ENCODE measurements at places on chromosomes 7 and 10.

DNA sequence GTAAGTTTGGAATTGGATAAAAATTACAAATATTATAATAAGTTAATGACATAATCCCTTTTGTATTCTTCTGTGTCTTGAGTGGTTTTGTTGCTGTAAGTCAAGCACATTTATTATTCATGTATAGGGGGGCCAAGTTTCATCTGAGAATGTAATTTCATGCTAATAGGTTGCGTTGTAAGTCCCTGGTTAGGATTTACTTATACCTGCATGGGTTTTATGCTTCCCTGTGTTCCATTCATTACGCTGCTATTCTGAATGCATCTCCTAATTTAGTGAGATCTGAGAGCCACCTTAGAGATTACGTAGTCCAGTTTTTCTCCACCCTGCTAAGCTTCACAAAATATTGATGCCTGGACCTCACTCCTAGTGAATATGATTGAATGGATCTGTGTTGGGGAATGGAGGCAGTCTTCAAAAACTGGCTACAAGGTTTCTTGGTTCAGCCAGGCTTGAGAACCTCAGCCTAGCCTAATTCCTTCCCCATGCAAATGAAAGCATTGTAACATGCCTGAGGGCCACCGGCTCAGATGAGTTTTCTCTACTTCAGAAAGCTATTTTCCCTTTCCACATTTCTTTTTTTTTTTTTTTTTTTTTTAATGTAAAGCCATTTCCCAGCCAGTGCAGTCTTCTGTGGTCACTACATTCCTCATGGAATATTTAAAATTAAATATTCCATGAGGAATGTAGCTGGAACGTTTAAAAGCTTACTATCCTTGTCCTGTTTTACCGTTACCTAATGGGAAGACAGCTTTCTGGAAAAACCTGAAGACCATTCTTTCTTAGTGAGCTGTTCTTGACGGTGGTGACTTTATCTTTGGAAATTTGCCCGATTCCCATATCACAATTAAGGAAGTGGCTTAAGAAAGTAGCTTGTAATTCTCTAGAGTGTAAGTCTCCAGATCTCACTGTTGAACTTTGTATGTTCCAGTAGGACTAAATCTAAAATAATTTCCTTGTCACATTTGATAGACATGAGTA, 16.0 kb downstream of the PAPSS2 start:
- DNase-seq, result no peak

DNA sequence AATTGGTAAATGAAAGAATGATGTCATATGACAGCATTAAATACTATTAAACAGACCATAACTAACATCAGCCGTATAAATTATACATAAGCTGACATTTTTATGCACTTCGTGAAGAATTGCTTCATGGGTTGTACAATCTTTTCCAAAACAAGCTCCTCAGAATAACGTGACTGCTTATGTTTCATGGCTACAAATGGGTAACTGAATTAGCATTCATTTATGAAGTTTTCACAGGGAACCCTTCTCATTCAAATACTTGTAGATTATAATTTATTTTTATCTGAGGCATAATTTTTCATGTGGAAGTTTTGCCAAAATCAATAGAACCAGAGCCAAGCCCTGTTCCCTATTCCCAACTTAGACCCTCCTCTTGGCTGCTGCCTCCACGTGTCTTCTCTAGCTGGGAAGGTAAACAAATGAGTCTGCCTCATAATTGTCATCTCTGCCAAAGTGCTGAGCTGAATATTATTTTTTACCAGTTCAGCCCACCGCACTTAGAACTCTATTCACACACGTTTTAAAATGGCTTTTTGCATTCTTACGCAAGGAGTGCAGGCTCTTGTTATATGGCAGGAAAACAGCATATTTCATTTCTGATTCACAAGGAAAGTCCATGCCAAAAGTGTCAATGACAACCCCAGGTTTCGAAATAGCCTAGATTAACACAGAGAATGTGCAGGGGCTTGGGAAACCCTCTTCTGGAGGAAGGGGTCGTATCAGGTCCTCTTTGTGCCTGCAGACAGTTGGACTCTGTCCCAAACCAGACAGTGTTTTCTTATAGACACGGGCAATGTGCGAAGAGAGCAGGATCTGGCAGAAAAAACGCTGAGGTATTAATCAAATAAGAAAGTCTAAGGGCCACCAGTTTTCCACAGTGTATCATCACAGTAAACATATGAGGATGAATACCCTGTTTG, 370.7 kb upstream of the MGMT start:
- no peak for DNase-seq

GRCh38 chr7:595621-596010, 76.0 kb upstream of the PDGFA start:
- DNase-seq, result no peak

- DNase-seq, result no peak
Observed at GRCh38 chr10:1122349-1122748, 66.2 kb downstream of the WDR37 start.

GRCh38 chr7:6496842-6497636, 49.3 kb upstream of the DAGLB start:
- DNase-seq, result no peak

DNA sequence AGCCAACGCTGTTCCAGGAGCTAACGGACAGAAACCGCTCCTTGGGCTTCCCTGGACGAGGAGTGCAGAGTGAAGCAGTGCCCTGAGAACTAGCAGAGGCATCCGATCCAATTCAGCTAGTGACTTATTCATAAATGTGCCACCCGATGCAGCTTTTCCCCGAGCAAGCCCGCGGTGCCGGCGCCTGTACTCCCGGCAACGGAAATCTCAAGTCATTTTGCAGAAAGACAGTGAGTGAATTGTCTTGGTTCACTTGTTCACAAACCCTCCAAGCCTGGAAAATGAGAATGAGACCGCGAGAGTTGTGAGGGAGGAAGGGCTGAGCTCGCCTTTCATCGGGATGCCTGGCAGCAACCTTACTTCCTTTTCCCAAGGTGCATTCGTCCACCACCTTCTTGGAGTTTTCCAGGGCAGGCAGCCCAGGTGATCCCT, 87.5 kb downstream of the COBL start:
- DNase-seq, result no peak

DNA sequence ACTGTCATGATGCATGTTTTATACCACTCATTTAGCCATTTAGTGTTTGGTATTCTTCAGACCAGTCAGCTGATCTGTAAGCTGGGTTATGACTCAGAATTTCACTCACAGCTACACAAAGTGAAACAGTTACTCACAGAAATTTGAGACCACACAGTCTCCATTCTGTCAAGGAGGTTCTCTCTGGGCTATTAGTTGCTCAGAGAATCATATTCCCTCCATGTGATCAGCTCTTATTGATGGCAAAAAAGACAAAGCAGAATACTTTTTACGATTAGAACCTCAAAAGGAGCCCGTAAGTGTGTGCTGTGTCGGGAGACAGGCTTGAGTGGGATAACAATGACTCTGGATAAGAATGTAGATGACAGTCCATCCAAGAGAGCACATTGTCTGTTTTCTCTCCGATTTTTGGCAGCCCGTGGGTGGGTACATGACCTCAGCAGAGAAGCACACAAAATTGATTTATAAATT, 277.6 kb upstream of the SORCS1 start:
- DNase-seq, result no peak

DNA sequence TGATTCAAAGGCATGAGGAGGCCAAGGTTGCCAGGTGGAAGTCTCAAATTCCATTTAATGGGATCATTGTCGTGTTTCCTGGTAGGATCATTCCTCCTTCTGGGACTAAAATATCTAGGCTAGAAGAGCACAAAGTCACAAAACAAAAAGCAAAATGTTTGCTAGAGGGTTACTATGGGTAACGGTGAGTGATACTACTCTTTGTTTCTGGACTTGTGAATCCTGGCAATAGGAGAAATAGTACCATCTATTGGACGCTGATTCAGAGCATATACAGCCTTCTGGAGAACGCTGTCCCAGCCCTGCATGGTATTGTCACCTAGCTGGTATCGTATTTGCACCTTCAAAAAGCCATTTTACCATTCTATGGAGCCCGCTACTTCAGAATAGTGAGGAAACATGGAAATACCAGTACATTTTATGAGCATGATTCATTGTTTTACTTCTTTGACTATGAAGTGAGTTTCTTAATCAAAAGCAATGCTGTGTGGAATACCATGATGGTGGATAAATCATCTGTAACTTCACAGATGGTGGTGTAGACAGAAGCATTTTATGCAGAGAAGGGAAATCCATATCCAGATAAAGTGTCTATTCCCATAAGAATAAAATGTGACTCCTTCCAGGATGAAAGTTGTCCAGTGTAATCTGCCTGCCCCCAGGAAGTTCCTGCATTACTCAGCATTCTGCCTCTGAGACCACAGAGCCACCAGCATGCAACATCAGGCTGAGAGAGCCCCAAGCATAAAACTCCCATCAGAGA, 361.0 kb downstream of the ETV1 start:
- DNase-seq, result no peak

DNA sequence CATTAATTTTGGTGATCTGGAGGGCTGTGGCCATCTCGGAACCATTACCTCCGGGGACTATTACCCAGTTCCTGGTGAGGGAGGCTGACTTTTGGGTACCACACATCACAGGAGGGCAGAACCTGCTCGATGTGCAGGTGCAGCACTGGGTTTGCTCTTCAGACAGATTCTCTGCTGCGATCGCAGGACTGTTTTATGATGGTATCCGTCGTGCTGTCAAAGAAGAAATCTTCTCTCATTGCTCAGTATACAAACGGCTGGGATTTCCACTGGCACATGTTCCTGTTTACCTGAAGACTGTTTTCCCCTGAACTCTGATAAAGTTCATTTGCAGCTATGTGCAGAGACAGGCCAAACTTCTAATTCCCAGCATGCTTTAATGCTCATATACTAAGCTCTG, 27.2 kb upstream of the SHH start:
- no peak for DNase-seq

GRCh38 chr10:124547647-124548168, 86.1 kb downstream of the LHPP start:
- no peak for DNase-seq

- DNase-seq, result no peak
Observed at GRCh38 chr7:154419344-154419743, 367.1 kb downstream of the DPP6 start.

DNA sequence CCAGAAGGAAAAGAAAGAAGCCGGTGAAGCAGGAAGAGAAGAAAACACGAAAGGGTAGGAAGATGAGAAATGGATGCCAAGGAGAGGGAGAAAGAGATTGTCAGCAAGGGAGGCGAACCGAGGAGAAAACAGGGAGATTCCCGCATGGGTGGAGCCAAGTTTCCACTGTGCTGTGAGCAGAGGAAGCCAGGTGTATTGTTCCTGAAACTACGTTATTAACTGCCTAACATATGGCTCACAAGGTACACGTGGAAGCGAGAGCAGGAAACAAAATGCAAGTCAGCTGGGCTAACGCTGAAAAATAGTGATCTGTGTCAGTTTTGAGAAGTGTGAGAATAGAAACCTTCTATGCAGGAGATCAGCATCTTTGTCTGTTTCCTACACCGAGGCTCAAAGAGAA, 20.4 kb upstream of the HIPK2 start:
- no peak for DNase-seq

DNA sequence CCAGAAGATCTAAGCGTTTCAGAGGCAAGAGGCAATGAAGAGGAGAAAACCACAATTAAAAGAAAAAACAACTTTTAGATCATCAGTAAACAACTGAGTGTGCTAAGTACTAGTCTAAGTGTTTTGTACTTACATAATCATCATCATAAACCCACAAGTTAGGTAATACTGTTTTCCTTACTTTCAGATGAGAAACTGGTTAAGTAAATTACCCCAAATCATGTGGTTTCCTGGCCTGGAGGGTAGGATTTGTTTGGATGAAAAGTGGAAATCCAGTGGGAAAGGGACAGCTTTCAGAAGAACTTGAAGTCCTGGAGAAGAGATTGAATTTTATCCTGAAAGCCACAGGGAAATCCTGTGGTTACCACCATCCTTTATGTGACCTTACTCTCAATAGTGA, 463.3 kb downstream of the LRMDA start:
- no peak for DNase-seq

- no peak for DNase-seq
Observed at GRCh38 chr10:27526242-27526641, 22.1 kb downstream of the RAB18 start.

DNA sequence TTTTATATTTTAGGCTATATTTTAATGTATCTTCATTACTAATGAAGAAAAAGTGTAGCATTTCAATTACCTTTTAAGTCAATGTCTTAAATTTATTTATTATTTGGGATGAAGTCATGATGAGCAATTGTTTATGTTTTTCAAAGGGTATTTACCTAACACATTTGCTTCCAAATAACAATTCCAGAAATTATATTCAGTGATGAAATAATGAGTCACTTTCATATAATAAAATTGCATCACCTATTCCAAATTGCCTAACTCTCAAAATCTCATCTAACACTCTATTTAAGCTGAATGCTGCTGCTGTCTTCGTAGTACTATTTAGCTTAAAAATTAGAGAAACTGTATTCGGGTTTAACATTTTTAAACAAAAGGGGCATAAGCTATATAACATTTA, 97.7 kb downstream of the PRKG1 start:
- DNase-seq, result no peak

- DNase-seq, result no peak
Observed at GRCh38 chr7:143287339-143287934, 714 bp upstream of the CASP2 start.

DNA sequence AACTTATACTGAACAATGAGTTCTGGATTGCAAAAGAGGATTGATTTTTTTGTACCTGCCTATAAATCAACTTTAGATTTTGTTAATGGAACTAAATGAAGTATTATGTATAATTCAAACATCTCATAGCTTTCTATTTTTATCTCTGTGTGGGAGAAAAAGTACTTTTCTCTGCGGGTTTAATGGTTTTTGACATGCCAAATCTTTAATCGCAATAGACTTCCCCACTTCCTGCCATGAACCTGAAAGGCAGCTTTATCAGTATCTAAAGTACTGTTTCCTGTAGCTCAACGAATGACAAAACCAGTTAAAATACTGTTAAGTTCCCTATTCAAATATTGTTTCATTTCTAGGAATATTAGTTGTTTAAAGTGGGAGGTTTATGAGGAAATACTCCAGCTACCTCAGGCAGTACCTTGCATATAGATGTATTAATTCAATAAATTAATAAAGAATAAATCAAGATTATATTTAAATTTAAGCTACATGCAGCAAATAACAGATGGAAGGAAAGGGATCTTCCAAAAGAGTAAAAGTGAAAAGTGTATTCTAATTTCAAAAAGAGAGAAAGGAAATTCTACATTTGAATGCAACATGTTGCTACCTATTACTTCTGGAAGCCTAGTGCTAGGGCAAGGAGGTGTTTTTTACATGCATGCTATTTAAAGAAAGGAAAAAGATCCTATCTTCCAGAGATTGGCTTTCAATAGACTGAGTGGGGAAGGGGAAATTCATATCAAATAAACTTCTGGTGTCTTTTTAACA, 75.9 kb downstream of the SVOPL start:
- DNase-seq, result no peak
